Glomerular endothelial cell (primary cell): ENCODE measurements at places on chromosomes 11 and 22.

- DNase-seq, result peak; percentile 64
These were observed 1.2 kb upstream of the MICALL1 start for GRCh38 chr22:37904572-37905533.

- DNase-seq, result no peak
These were observed 111.3 kb downstream of the SLC17A6 start for GRCh38 chr11:22449441-22449840.

DNA sequence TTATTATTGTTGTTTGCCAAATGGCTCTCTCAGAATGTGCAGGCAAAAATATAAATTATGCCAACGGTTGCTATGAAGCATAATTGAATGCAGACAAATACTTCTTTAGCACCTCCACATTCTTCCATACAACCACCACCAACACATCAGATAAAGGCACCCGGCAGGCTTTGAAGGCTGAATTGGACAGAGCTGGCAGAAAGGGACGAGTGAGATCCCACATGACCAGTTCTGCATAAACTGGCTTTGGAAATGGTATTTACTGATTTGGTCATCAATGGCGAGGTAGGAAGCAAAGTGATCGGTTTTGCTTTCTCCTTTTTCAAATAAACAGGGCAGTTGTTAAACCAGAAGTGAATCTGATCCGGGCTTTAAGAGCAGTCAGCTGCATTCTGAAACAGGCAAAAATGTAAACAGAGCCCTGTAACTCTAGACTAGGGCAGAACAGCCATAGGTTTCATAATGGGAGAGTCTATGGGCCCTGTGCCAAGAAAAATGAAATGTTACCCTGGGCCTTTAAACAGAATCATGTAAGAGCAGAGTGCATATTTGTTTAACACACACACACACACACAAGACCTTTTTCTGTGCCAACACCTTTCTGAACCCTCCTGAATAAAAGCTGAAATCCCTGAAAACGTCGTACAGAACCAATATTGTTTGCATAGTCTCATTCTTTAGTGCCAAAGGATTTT is 97.7 kb downstream of the MPPED2 start:
- DNase-seq, result no peak

DNA sequence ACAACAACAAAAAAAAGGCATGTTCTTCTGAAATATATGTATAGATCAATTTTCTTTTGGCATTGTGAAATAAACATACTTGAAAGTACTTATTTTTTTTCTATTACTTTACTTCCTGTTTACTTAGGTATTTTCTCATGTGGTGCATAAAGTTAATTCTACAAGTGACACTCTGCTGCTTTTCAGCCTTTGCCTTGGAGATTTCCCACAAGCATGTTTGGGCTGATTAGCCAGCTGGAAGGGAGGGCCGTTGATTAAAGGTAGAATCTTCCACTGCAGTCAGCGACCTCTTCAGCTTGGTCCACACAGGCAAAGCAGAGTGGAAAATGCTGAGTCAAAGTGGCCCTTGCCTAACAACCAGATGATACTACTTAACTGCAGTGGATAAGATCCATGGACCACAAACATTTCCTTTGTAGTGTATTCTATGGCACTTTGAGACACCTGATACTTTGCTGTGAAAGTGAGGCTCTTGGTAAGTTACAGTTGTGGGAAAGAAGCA is 176.0 kb downstream of the ARHGAP42 start:
- no peak for DNase-seq

- DNase-seq, result no peak
These were observed 1.4 kb upstream of the TCN2 start for GRCh38 chr22:30605449-30606110.

DNA sequence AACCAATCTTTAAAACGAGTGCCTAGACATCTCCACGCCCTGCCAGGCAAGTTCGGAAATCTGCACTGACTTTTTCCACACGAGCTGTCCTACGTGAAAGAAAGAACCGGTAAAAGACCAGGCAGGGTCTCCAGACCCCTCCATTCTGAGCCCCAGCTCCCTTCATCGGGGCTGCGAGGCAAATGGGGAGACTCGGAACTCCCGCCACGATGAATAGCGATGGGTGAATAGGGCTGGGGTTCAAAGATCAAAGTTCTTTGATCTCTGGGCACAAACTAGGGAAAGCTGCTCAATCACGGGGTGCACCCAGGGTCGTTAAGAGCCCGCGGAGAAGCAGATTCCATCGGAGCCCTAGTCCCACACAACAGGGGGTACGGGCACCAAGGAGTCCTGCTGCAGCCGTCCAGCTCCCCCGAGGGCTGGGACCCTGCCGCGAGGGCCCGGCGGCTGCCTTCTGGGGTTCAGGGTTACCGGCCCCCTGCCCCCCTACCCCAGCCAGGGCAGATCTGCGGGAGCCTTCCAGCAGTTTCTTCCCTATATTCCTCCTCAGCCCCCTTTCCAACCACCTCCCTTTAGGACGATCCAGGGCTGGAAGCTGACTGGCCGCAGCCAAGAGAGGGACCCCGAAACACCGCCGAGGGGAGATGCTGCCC is 1.1 kb downstream of the LRP4 start:
- no peak for DNase-seq

DNA sequence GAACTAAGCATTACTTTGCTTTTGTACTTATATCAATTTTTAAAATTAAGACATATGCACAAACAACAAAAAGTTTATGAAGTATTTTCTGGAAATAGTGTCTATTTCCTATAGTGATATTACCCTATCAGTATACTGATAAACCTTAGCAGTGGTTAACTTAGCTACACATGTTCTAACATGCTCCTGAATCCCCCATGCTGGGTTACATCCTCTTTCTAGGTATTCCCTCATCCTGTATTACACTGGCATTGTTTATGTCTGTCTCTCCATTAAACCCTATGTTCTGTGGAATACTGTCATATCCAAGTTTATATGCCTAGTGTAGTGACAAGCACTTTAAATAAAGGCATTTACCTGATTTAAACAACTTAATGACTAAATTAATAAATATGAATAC is 1.8 kb upstream of the FAR1 start:
- DNase-seq, result no peak

- no peak for DNase-seq
These were observed 37.4 kb upstream of the TP53I11 start for GRCh38 chr11:44988111-44988510.

DNA sequence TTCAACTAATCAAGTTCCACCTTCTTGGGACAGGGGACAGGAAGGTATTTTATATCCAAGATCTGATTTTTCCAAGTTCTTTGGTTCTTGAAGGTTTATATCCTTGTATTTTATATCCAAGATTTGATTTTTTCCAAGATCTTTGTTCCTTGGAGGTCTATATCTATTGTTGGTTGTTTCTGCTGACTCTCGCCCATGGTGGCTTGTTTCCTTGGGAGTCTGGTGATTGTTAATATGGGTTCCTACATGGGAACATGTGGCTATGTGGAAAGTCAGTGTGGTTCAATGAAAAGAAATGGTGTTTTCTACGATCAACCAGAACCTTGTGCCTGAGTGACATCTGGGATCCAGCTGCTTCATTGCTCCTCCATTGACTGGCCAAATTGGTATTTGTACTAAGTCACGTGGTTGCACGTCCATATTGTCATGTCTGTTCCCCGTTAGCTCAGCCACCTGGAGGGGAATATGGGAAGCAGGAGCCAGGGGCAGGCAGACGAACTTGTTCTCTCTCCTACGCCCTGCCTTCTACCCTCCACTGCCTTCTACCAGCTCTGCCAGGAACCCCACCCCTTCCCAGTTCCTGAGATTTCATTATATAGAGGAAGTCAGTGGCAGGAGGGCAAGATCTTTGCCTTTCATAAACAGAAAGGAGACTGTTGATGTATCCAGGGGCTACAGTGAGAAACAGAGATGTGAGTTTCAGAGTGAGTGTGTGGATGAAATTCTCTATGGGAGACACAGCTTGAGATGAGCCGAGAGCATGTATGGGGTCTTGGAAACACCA is 11.1 kb upstream of the CSF2RB start:
- DNase-seq, result no peak

DNA sequence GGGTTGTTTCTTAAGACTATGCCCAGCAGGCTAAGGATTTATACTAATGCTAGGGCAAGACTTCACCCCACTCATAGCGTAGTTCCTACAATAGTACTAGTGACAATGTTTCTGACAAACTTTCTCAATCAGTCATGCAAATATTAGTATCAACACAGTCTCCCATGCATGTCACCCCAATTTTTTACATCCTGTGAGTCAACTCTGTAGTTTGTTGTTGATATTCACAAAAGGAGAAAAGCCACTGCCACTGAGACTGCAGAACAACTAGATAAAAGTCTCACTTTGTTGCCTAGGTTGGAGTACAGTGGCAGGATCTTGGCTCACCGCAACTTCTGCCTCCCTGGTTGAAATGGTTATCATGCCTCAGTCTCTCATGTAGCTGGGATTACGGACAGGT is 155.2 kb downstream of the RBFOX2 start:
- no peak for DNase-seq

DNA sequence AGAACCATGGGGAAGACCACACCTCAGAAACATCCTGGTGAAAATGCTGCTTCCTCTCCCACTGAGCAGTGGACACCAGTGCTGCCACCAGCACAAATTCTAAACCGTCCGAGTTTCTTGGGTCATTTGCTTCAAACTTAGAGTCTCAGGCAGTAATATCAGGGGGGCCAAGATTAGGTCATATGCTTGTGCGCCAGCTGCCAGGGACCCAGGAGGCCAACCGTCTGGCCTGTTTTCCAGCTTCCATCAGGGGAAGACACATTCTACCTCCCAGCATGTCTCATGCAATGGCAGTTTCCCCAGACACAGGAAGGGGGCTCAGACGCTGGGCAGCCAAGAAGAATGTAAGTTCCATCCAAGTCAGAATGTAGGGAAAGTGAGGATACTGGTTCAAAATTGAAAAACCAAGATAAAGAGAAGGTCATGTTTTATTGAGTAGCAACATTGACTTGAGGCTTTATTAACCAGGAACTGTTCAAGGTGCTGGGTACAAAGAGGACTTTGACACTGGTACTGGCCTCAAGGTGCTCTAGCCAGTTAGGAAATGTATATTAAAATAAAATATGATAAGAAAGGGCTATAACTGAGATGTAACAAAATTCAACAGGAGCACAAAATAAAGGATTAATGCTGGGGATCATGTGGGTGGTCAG is 59.7 kb upstream of the EED start:
- DNase-seq, result no peak

- no peak for DNase-seq
These were observed 27.6 kb upstream of the CEP295 start for GRCh38 chr11:93633835-93634234.

DNA sequence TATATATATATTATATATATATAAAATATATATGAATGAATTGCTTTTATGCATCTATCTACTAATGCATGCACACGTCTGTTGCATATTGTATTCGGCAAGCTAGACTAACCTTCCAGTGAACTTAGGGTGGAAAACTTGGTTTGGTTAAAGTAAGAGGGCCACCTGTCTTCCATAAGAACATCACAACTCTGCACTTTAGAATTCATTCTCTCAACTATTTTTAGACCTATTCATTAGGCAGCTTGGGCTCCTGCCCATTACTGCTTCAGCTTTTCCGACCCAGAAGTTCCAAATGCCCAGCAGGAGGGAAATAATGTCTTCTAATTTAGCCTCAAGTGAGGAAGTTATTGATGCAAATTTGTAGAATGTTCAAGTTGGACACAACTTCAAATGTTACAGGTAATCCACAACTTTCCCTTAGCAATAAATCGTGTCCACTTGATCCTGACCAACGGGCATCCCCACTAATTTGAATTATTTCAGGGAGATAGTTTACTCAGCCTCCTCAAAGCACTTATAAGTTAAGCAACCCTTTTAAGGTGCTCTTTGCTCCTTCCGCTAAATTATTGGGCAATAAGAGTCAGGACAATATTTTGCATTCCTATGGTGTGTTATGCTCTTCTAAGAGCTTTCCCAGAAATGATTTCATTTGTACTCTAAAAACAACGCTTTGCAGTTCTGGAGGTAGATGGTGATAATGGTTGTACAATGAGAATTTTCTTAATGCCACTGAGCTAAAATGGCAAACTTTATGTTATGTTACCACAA is 132.3 kb downstream of the OPCML start:
- no peak for DNase-seq

- no peak for DNase-seq
These were observed 8.8 kb downstream of the TOLLIP start for GRCh38 chr11:1300569-1301187.

- no peak for DNase-seq
These were observed 38.8 kb downstream of the FLI1 start for GRCh38 chr11:128732471-128733277.

- peak; percentile 47 for DNase-seq
These were observed 10.2 kb upstream of the STK33 start for GRCh38 chr11:8604078-8604723.

GRCh38 chr22:21014726-21015465 is at the start of gene P2RX6:
P2RX6 (plus strand) TSS chr22:21015165; CDS start chr22:21015175, 10 bp downstream.
- no peak for DNase-seq

DNA sequence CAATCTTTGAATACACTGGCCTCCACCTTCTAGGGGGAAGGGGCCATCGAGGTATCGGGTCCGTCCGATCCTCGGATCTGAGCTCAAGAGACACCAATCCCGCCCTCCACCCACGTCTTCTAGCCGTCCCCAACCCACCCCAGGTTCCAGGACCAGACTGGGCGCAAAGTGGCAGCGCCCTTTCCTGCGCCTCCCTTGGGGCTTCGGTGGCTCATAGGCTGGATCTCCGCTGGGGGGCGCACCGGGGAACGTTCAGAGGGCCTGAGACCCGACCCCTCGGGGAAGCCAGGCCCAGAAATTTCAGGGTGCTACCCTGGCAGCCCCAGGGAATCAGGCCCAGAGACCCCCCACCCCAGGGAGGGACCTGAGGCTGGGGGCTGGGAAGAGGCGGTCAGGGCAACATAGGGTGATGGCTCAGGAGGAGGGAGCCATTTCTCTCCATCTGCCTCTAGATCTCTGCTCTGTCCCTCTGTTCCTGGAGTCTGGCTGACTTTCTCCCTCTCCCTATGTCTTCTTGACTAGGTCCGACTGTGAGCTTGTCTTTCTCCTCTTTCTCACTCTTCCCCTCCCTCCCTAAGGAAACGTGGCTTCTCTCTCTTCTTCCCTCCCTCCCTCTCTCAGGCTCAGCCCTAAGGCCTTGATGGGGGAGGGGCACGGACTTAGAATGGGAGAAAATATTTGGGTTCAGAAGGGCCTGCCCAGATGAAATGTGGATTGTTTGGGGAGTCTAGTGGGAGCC is 1.1 kb downstream of the CREB3L1 start:
- DNase-seq, result no peak

GRCh38 chr11:119166368-119167076 is 2.0 kb upstream of the NLRX1 start:
- no peak for DNase-seq

GRCh38 chr11:5196067-5196466 is 4.4 kb downstream of the OR51V1 start:
- DNase-seq, result no peak

- DNase-seq, result no peak
These were observed 2.4 kb downstream of the GRK3 start for GRCh38 chr22:25566898-25567235.

DNA sequence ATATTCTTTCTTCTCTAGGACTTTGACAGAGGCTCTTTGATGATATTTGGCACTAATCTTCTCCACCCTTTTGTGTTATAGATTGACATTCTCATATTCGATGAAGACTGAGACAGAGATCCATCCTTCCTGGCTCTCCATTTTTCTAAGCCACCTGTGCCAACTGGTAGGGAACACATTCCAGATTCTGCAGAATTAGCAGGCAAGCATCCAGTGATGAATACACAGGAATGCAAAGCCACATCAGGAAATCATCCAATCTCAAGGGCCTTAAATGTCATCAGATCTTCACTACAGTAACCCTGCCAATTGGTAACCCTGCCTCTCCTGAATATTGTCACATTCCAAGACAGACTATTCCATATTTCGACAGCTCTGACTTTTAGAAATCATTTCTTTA is 718.4 kb upstream of the API5 start:
- DNase-seq, result no peak
